ENCODE measurements at places on chromosomes 16 and 17.
A peak's percentile ranks its signal among the peaks of the same experiment; 100 is the strongest.

DNA sequence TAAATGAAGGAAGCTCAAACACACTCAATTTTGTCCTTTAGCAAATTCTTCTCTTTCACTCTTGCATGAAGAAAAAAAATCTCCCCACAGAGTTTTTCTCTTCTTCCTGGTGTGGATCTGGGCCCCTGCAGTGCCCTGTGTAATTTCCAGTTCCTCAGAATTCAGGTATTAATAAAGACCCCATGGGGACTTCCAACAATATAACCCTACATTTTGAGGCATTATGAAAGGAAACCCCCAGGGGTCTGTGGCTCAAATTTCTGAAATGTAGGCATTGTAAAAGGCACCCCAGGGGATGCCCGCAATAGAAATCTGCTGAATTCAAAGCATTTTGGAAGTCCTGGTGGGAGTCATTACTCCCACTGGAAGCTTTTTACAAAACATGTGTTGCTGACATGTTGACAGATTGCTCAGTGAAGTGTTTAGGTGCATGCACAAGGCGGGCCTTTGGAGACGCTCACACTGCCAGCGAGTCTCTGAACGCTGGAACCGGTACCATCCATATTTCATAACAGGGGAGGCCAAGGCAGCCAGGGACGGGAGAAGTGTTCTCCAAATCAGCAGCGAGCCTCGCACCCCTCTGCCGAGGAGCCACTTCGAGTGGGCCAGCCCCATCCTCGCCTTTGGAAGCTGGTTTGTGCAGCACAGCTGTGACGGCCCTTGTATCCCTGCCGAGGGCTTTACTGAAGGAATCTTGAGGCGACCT lies 154.0 kb downstream of the ZNF423 start:
- DNase-seq = no peak

GRCh38 chr16:66953462-66954096 lies 7.5 kb upstream of the CES3 start:
- DNase-seq = no peak

DNA sequence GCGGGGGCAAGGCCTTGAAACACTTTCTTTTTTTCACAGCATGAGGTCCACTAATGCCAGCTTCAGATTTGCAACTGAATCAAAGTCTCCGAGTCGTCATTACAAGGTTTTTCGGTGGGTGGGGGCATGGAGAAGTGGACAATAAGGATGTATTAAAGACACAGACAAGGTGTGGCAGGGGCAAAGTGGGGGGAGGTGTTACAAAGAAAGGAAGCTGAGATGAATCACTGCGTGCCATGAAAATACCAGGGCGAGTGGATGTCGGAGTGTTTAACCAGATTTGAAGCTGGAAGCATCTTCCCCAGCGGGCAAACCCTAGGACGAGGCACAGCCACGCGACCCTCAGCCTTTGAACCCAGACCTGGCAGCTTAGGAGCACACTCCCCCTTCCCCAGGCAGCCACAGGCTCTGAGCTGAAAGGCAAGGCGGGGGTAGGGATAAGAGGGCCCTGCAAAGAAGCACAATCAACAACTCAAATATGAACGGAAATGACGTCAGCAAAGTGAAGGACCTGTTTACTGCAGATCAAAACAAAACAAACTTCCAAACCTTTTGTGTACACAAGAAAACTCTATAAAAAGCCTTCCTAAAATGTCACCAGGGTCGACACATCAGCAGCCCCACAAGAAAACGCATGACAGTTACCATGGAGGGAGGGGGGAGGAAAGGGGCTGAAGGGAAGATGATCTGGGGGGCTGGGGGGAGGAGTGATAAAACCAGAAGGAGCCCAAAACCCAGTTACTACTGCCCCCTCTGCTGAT lies 5.6 kb upstream of the ZFHX3 start:
- no peak for DNase-seq

DNA sequence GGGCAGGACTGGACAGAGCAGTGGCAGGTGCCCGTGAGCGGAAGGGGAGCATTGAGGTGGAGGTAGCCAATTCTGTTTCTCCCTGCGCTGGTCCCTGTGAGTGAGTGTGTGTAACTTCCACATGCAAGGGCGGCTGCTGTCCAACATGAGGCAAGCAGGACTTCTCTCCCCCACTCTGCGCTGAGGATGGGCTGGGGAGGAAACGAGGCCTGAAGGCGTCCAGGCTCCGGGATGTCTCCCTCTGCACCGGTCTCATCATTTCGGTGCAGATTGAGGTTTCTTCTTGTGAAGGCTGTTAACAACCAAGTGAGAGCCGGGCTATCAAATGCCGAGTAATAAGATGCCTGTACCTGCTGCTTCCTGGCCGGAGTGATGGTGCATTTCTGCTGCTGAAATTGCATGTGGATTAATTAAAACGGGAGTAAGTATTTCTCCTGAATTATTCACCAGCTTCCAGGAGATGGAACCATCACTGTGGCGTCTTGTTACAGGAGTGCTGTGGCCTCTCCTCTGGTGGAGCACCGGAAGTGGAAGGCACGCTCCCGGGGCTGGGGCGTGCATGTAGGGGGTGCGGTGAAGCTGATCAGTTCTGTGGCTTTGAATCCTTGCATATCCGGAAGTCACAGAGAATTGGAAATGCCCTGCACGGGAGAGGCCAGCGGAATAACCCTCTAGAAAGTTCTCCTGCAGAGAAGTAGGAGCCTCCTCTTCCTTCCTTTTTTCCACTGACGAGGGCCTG lies 41.7 kb upstream of the MGAT5B start:
- DNase-seq = no peak

- no peak for DNase-seq
These were observed 51.1 kb upstream of the MEAK7 start for GRCh38 chr16:84555418-84556196.

- no peak for DNase-seq
These were observed 5.6 kb downstream of the POLG2 start for GRCh38 chr17:64491034-64491860.

DNA sequence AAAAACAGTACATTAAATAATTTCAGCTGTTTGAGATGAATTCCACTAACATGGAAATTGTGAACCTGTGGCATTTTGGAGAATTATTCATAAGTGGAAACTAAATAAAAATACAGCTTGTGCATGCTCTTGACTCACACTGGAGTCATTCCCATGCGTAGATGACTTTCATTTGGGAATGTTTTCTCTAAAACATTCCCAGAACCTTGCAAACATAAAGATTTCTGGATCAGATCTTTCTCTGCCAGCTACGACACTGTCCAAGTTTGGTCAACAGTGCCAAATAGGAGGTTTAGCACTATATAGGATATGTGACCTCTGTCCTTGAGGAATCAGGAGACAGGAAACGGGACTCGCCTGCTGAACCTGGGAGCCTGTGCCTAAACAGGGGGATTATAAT lies 400.9 kb downstream of the SLC39A11 start:
- no peak for DNase-seq

- DNase-seq = no peak
These were observed 331.2 kb downstream of the FOXL1 start for GRCh38 chr16:86909359-86910160.

GRCh38 chr16:29307598-29308507 lies 98.7 kb downstream of the NPIPB11 start:
- no peak for DNase-seq

DNA sequence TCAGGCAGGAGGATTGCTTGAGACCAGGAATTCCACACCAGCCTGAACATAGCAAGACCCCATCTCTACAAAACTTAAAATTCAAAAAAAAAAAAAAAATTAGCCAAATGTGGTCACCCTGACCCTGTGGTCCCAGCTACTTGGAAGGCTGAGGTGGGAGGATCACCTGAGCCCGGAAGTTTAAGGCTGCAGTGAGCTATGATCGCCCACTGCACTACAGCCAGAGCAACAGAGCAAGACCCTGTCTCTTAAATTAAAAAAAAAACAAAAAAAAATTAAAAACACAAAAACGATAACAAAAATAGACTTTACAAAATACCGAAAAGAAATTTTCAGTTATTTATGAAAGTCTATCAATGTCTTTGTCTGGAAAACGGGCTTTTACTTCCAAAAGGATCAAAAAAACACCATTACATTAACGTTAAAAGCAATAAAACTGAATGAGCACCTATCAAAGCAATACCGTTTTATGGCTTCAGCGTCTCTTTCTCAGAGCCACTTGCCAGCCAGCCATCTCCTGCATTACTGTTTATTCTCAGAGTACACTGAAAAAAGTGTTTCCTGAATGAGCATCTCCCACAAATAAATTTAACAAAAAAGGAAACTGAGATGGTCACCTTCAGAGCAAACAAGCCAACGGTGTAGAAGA lies 6.1 kb downstream of the USP7 start:
- DNase-seq = no peak

DNA sequence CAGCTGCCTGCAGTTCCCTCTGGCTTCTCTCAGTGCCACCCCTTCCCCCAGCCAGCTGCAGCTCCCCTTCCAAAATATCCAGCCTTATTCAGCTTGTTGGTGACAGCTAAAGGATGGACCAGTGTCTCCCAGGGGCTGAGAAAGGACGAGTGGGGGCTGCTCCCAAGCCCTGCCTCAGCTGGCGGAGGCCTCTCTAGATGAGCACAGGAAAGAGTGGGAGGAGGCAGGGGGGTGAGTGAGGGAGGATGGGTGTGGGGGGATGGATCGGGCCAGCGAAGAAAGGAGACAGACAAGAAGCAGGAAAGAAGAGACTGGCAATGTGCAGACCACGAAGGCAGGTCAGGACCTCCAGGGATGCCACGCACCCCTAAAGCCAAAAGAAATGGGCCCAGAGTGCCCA lies 17.5 kb downstream of the PIPOX start:
- DNase-seq = no peak

DNA sequence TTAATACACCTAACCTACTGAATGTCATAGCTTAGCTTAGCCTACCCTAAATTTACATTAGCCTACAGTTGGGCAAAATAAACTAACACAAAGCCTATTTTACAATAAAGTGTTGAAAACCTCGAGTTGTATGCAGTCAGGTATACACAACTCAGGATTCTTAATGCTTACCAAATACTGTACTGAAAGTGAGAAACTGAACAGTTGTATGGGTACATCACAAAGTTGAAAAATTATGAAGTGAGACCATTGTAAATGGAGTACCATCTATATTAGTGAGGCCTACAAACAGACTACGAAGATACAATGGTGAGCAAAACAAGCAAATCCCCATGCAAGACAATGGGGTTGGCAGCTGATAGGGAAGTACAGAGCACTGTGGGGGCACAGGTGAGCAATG lies 79.7 kb downstream of the VAT1L start:
- DNase-seq = no peak

GRCh38 chr17:15943971-15944758 lies 765 bp upstream of the ADORA2B start:
- no peak for DNase-seq

DNA sequence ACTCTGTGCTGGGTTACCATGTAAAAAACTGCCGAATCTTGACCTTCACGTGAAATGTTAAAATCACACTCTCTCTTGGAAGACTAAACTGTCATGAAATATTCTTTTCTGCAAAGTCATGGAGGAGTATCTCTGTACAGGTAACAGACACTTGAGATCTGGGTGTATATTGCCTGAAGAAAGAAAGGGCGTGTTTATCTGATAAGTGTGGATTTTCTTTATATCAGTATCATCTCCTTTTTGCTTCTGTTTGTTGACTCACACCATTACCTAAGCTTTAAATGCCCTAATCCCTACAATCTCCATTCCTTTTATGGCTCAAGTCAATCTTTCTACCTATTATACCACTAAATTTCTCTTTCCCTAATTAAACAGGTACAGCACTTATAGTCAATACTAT lies 673.2 kb upstream of the SOX9 start:
- no peak for DNase-seq

DNA sequence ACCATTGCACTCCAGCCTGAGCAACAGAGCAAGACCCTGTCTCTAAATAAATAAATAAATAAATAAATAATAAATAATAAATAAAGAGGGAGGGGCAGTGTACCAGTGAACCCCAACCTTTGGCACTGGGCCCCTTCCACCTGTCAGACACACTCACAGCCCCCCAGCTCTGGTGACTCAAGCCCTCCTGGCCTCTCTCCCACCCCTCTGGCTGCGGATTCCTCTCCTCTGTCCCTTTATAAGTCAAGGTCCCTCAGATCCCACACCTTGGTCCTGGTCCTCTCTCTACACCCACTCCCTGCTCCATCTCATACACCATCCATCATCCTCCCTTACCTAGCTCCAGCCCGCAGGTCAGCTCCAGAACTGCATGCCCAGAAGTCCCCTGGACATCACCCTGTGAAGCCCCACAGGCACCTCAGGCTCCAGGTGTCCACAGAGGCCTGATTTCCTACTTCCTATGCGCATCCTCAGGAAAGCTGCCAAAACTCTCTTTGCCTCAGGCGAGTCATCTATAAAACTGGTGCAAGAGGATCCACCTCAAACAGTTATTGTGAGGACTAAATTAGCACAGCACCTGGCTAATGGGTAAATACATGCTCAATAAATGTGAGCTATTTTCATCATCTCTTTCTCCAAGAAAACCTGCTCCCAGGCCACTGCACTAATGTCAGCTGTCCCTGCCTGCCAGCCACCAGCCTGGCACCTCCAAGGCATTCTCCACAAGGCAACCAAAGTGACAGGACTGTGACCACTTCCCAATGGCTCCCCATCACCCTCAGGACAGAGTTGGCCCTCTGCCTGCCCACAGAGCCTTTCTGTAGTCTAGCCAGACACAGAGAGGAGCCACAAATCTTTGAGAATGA lies 46.8 kb downstream of the BEAN1 start:
- no peak for DNase-seq

- DNase-seq = no peak
These were observed 102.2 kb upstream of the HLF start for GRCh38 chr17:55162556-55162946.

DNA sequence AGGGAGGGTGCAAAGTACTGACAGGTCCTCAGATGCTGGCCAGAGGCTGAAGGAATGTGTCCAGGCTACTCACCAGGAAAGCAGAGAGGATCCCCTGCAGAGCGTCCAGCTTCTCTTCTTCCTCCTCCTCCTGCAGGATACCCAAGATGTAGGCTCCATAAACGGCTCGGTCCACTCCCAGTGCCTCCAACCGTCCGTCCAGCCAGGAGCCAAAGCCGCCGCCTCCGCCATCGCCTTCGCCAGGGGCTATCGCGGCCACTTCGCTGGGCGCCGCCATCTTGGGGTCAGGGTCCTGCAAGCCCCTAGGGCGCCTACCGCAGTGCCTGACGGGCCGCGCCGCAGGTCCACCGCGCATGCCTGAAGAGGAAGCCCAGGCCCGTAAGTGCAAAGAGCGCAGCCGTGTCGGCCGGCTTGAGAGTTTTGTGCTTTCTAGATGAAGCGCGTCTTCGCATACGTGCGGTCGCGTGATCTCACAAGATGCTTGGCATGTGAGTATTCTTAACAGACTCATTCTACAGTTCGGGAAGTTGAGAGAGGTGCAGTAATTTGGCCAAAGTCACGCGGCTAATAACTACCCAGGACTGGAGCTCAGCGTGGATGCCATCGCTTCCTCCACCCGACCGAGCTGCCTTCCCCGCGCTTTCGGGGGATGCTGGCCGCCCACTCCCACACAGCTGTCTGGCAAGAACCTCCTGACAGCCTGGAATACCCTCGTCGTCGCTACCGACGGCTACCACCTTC lies at the start of gene CCDC43:
CCDC43 (minus strand) TSS at position 300 of the 741 bp plus-strand sequence; CDS start at position 277, 23 bp downstream.
- DNase-seq = peak; percentile 77
